Left forelimb (tissue), 1 donor: ENCODE measurements at places on chromosomes 7 and 10.

DNA sequence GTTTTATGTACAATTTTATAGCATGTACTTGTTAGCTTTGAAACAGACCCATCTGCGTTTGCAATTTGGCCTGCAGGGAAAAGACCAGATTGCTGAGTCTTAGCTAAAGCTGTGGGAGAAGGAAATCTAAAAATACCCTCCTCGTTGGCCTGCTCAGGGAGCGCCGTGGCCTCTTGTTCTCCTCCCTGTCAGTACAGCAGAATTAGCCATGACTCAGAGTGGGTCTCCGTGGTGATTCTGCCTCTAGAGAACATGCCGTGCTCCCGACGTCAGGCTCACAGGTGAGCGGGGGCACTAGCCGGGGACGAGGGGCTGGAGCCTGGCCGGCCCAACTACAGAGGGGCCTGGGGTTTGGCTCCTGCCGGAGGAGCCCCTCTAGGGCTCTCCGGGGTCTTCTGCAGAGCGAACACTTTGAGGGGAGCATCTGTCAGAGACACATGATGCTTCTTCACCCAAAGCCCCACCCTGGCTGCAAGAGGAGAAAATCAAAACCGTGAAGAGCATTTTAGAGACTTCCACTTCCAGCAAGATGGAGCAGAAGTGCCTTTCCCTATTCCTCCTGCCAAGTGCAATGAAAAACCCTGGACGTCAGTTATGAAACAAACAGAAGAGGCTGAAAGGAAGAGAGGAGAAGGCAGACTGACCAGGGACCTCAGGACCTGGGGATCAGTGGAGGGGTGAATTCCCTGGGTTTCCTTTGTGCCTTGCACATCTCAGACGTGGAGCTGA is 98.9 kb downstream of the LHPP start:
- DNase-seq = no peak

GRCh38 chr10:121942749-121943416 is 15.1 kb upstream of the ATE1 start:
- no peak for DNase-seq

GRCh38 chr10:58385784-58386112 is 538 bp downstream of the TFAM start:
- DNase-seq = no peak

- no peak for DNase-seq
Measured at GRCh38 chr10:43215758-43216455, 51.0 kb downstream of the RASGEF1A start.

DNA sequence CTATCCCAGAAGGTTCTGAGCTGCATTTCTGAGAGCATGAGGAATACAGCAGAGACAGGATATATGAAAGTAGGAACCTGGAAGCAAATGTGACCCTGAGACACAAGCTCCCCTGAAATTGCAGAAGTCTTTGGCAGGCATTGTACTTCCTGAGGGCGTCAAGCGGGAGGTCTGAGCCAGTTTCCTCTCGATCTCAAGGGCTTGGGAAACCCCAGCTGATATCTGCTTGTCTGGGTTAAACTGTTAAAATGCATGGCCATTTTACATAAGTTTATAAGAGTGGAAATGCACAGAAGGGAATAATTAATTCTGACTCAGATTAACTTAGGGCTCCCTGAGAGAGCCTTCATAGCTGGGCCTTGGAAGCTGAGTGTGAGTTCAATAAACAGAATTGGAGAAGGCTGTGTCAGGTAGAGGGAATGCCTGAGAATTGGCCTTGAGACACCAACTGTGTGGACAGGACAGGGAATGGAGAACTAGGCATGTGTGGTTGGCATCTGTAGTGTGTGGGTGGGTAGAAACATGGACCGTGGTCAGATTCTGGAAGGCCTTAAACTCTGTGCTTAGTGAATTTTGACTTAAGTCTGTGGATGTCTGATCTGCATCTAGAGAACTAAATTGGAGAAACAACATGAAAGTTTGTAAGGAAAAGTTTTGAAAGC is 53.3 kb downstream of the WIPF3 start:
- DNase-seq = no peak
